Neural crest cell (in vitro differentiated cells): ENCODE measurements at places on chromosomes 12 and 14.

- no peak for DNase-seq
These were observed 13.7 kb downstream of the PGF start for GRCh38 chr14:74941676-74942097.

DNA sequence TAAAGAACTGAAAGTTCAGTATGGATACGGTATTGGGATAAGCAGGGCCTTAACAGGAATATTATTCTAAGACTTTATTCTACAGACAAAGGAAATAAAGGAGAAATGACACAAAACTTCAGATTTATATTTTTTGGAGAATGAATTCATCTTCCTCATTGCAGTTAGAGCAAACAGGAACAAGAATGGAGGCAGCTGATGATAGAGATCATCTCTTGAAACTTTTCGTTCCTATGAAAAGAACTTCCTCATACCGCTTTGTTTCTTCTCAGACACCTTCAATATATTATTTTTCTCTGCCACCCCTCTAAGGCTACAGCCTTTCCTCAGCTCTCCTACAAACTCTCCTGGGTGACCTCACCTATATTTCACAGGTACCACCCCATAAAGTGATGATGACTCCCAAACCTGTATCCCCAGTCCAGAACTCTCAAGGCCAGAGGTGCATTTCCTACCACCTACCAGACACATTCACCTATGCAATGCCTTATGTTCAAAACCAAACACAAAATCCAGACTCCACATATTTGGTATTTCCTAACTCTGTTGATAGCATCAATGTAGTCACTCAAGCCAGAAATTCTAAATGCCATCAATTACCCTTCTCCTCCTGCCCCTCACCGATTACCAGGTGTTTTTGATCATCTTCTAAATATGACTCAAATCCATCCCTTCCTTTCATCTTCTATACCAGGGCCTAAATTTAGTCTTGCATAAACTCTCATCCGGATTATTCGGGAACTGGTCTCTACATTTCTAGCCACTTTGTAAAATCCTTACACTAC is 7.4 kb downstream of the MAP4K5 start:
- DNase-seq = no peak

GRCh38 chr14:95424529-95424928 is 91.9 kb downstream of the SYNE3 start:
- no peak for DNase-seq

- no peak for DNase-seq
These were observed 60.8 kb downstream of the CAPZA3 start for GRCh38 chr12:18798535-18799361.

DNA sequence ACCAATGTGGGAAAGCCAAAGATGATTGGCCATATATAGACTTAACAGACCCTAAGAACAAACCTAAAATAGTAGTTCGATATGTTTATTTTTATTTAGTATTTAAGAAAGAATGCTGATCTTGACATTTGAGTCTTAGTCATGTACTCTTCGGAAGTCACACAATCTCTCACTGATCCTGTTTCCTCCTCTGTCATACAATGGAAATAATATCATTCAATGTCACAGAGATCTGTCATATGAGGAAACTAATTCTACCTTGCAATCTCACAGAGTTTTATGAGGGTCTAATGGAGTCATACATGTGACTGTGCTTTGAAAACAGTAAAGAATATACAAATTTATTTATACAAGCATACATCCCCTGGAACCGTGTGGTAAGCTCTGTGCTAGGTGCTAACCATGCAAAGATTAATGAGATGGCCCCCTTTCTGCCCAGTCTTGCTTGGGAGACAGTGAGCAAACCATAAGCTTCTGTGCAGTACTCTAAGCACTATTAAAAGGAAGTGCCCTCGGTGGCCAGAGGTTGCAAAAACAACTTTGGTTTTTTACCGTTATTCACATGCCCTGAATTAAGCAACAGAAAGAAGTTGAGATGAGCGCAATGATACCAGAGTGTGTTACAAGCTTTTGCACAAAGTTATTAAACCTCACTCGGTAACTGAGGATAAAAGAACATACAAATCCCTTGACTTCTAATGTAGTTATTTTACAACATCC is 1.7 kb upstream of the LIN7A start:
- no peak for DNase-seq

- no peak for DNase-seq
These were observed 307.6 kb upstream of the GARIN2 start for GRCh38 chr14:66881596-66881995.

DNA sequence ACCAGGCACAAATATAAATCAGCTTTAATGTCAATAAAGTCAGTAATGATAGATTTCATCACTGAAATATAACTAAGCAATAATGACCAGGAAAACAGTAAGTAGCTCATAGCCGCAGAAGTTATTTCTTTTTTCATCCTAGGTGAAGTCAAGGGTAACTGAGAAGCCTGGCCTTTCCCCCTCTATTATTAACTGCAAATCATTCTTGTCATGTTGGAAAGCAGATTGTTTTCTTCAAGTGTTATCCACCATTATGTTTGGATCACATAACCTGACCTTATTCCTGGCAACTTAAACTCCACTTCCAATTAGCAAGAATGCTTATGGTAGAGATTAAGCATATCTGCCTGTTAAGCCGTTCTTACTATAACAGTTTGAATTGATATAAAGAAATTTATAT is 603.4 kb upstream of the FOXG1 start:
- DNase-seq = no peak
